ENCODE measurements at places on chromosomes 5 and 9. TPM values are rescaled to one million over a fixed set of nuclear protein-coding genes. Genes with fewer than 3 reads are reported as not detected.

CAMK4 gene
- total RNA-seq, result 4.8 TPM

- no peaks in the 10 kb centered on the region for H3K27me3 ChIP-seq
- H3K36me3 ChIP-seq, result no peaks in the 10 kb centered on the region
- no peaks in the 10 kb centered on the region for H3K4me1 ChIP-seq
- H3K27ac ChIP-seq, result no peak overlapping the region
- DNase-seq, result no peak
Observed at GRCh38 chr9:109454041-109454440, 44.1 kb downstream of the PTPN3 start.

GRCh38 chr9:17528859-17529258 lies 50.0 kb upstream of the SH3GL2 start:
- no peak overlapping the region for H3K27ac ChIP-seq
- no peaks in the 10 kb centered on the region for H3K36me3 ChIP-seq
- H3K27me3 ChIP-seq, result no peaks in the 10 kb centered on the region
- DNase-seq, result peak; percentile 10
- H3K4me1 ChIP-seq, result no peaks in the 10 kb centered on the region

GRCh38 chr5:151192626-151193025 lies 31.3 kb downstream of the CCDC69 start:
- no peak for DNase-seq
- H3K27me3 ChIP-seq, result peaks cover 4% of the 10 kb centered on the region
- H3K36me3 ChIP-seq, result no peaks in the 10 kb centered on the region
- H3K27ac ChIP-seq, result no peak overlapping the region
- H3K4me3 ChIP-seq, result no peak overlapping the region

DNA sequence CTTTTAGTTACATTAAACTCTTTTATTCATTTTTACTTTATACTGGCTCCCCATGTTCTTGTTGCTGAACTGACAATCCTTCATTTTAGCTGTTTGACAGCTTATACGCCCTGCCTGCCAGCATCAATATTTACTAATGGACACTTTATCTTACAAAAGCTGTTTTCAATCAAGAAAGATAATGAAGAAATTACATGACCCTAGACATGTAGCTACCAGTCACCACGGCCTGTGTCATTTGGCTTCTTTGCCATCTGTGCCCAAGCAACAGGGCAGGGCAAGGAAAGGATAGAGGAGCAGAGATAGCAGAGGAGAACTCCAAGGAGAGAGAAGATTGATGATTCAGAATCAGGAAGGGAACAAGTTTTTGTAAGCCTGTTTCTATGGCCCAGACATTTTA lies 647.3 kb downstream of the BRINP1 start:
- no peak for DNase-seq
- no peak overlapping the region for H3K4me3 ChIP-seq

- no peaks in the 10 kb centered on the region for H3K36me3 ChIP-seq
- H3K27ac ChIP-seq, result no peak overlapping the region
- H3K27me3 ChIP-seq, result peaks cover 10% of the 10 kb centered on the region
- H3K4me1 ChIP-seq, result peaks cover 1% of the 10 kb centered on the region
- H3K4me3 ChIP-seq, result no peak overlapping the region
Observed at GRCh38 chr5:180212363-180213255, 3.6 kb upstream of the RASGEF1C start.

DNA sequence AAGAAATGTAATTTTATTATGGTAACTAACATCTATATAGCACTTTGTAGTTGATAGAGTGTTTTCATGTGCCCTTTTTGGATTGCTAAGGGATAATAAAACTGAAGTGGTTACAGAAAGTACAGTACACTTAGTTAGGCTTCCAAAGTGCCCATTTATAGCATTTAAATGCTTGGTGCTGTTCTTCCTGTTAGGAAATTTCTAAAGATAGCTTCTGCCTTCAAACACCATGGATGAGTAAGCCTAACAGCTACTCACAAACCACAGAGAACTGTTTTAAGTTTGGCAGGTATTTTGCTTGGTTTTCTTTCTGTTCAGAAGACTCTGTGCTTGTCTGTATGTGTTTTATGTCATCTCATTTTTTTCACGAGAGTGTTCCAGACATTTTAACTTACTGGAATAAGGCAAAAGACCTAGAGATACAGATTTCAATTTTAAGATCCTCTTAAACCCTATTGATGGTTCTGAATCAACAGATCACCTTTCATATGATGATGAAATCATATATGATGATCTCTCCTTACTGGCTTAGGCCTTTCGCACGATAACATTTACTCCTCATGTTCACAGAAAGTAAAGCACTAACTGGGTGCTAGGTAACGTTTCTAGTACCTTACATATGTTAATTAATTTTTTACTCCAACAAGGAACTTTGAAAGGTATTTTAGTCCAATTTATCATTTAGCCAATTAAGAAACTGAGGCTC lies 4.4 kb downstream of the RIMOC1 start:
- peaks cover 15% of the 10 kb centered on the region for H3K36me3 ChIP-seq
- no peaks in the 10 kb centered on the region for H3K4me1 ChIP-seq
- no peak overlapping the region for H3K4me3 ChIP-seq
- no peak overlapping the region for H3K27ac ChIP-seq
- peak; percentile 80 for DNase-seq

GRCh38 chr9:128684325-128685199 lies 4.5 kb upstream of the SET start:
- DNase-seq, result peak; percentile 76
- H3K4me3 ChIP-seq, result peak overlapping the region; percentile 57
- H3K4me1 ChIP-seq, result peaks cover 17% of the 10 kb centered on the region
- no peaks in the 10 kb centered on the region for H3K27me3 ChIP-seq
- H3K27ac ChIP-seq, result peak overlapping the region; percentile 68
- no peaks in the 10 kb centered on the region for H3K36me3 ChIP-seq

DNA sequence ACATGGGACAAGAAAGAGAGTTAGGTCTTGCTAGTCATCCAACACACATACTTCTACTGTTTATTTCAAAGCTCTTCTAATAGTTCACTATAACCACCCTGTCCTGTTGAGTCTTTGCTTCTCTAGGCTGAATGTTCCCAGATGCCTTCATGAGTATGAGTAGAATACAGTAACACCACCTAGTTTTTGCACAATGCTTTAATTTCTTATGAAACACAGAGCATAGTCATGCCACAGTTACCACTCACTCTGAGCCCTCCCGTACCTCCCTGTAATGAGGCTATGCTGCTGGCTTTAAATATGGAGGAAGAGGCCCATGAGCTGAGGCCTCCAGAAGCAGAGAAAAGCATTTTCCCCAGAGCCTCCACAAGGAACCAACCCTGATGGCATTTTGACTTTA lies 75.0 kb upstream of the SLC1A3 start:
- H3K4me1 ChIP-seq, result no peaks in the 10 kb centered on the region
- H3K36me3 ChIP-seq, result no peaks in the 10 kb centered on the region
- no peak overlapping the region for H3K27ac ChIP-seq

DNA sequence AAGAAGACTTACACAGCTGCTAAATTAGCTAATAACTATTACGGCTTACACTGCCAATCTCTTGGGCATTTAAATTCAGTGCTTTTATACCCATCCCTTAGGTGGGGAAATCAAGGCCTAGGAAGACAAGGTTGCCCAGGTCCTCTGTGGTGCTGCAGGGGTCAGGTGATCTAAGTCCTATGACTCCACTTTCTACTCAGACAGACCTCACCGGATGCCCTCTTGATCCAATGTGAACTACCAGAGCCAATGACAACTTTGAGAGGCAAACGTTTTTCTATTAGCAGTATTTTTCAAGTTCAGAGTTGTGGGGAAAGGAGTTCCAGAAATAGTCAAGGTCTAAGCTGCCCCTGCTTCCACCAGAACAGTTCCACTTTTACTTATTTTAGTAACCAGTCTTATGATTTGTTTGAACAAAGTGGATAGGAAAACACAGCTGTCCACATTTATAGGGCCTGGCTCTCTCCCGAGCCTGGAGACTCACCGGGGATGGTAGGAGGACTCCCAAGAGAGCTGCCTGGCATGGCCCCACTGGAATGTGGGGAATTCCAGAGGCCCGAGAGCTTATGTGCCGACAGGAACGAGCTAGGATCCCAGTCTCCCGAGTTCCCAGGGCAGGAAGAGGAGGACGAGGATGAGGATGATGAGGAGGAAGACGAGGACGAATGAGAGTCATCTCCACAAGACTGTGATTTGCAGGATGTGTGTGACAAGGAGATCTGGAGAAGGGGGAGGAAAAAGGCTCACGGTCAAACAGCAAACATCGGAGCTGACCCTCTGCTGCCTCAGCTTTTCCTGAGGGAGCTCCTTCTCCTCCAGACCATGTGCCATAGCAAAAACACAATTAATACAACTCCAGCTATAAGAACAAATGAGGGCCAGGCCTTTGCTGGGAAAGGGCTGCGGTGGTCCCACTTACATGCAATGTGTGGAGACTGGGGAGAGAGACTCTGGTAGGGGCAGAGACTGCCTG lies 16.7 kb downstream of the FAM193B start:
- H3K27ac ChIP-seq, result peak overlapping the region; percentile 89
- H3K4me3 ChIP-seq, result no peak overlapping the region
- no peaks in the 10 kb centered on the region for H3K27me3 ChIP-seq
- H3K4me1 ChIP-seq, result peaks cover 30% of the 10 kb centered on the region
- H3K36me3 ChIP-seq, result peaks cover 44% of the 10 kb centered on the region

GRCh38 chr9:129962889-129963703 lies 79.9 kb downstream of the FNBP1 start:
- peak overlapping the region; percentile 84 for H3K27ac ChIP-seq
- peaks cover 23% of the 10 kb centered on the region for H3K4me1 ChIP-seq
- DNase-seq, result peak; percentile 49
- H3K4me3 ChIP-seq, result peak overlapping the region; percentile 52
- H3K36me3 ChIP-seq, result peaks cover 5% of the 10 kb centered on the region

- no peak for DNase-seq
- no peaks in the 10 kb centered on the region for H3K4me1 ChIP-seq
- H3K4me3 ChIP-seq, result no peak overlapping the region
- no peaks in the 10 kb centered on the region for H3K36me3 ChIP-seq
Observed at GRCh38 chr9:83569326-83569725, 31.1 kb upstream of the FRMD3 start.

CNTLN gene
- total RNA-seq, result 5.9 TPM

DNA sequence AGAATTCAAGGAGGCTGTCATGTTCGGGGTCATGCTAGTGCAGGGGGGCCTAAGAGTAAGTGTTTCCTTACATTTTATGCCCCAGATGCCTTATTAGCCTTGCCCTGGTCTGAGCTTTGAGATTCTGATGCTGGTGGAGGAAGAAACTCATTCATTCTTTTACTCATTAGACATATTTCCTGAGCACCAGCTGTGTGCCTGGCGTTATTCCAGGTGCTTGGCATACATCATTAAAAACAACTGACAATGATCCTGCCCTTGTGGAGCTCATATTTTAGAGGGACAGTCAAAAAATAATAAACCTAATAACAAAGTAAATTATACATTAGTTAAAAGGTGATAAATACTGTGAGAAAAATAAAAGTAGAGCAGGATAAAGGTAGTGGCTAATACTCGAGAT lies 138.9 kb upstream of the SGCD start:
- no peaks in the 10 kb centered on the region for H3K36me3 ChIP-seq
- H3K27ac ChIP-seq, result no peak overlapping the region
- peak; percentile 10 for DNase-seq

DNA sequence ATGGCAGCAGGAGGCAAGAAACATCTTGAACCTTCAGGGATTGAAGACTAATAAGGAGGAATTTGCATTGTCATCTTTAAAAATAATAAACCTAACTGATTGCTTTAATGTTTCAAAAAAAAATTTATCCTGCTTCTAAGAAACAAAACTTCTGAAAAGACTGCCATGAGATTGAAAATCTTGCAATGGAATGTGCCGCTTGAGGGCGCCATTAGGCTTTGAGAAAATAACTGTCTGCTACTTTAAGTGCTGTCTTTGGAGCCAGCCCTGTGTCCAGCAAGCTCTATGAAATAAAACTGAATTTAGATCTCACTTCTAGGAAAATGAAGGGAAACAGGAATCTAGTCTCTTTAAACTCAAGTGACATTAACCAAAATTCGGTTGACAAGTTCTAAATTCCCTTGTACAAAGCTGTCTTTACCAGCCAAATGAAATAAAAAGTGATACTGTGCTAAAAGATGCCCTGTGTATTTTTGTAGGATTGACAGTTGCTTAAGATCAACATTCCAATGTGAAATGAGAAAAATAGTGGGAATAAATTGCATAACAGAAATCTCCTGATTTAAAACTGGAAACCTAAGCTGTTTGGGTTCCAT lies 79.4 kb downstream of the ESM1 start:
- no peak overlapping the region for H3K4me3 ChIP-seq
- peaks cover 25% of the 10 kb centered on the region for H3K4me1 ChIP-seq
- H3K27me3 ChIP-seq, result no peaks in the 10 kb centered on the region
- H3K36me3 ChIP-seq, result no peaks in the 10 kb centered on the region

GRCh38 chr9:121634329-121635261 lies 16.8 kb upstream of the DAB2IP start:
- no peak overlapping the region for H3K4me3 ChIP-seq
- DNase-seq, result peak; percentile 13
- H3K36me3 ChIP-seq, result no peaks in the 10 kb centered on the region
- peaks cover 11% of the 10 kb centered on the region for H3K4me1 ChIP-seq
- no peaks in the 10 kb centered on the region for H3K27me3 ChIP-seq

XPA gene
- 1.4 TPM for total RNA-seq

FIBCD1 gene
- 1.1 TPM for total RNA-seq

DNA sequence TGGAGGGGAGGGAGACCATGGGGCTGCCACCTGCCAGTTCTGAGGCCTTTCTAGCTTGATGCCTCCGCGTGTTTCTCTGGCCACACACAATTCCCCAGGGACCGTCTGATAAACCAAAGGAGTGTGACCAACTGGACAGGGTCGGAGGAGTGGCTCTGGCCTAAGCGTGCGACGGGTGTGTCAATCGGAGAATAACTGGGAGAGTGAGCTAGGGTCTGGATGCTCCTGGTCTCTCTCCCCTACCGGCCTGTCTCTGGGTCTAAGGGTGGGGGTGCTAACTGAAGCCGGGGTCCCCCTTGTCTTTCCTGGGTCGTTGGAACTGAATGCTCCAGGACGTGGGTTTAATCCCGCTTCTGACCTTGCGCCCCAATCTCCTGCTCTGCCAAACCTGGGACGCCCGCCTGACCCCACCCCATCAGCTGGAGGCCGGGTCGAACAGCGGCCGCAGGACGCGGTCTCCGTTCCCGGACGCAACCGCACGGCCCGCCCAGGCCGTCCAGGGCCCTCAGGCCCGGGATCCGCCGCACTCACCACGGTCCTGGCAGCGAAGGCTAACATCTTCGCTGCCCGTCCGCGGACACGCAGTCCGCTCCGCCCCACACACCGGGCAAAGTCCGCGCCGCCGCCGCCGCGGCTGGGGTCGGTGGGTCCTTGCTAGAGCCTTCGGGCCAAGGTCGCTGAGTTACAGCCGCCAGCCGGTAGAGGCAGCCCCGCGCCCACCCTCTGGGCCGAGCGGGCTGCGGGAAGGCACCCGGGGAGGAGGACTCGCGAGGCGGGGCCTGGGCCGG lies 447 bp downstream of the CRAT start:
- DNase-seq, result peak; percentile 28
- H3K27me3 ChIP-seq, result no peaks in the 10 kb centered on the region
- H3K36me3 ChIP-seq, result peaks cover 19% of the 10 kb centered on the region

MAN2A1 gene
- 29.6 TPM for total RNA-seq
